SW480 (cell line): ENCODE measurements at places on chromosomes 6 and 20.
A peak's percentile ranks its signal among the peaks of the same experiment; 100 is the strongest.

- no peak for DNase-seq
These were observed 26.4 kb upstream of the EFHC1 start for GRCh38 chr6:52393780-52394179.

GRCh38 chr6:39200498-39201020 lies 28.7 kb downstream of the KCNK5 start:
- DNase-seq = no peak

DNA sequence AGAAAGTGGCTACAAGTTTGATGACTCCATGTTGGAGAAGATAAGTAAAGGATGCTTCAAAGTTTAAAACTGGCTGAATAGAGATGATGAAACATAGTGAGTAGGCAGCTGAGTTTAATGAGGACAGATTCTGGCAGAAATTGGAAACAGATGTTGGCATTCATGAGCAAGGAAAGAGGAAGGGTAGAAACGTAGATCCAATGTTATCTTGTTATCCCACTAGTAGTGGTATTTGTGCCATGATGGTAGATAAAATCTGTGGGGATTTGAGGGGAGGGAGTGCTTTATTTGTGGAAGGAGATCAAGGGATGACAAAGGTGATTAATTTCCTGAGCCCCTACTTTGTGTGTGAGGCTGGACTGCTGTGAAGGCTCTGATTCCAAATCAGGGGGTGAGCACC lies 69.5 kb downstream of the MRAP2 start:
- DNase-seq = no peak

- no peak for DNase-seq
These were observed 131.9 kb downstream of the GJA10 start for GRCh38 chr6:90026216-90026615.

DNA sequence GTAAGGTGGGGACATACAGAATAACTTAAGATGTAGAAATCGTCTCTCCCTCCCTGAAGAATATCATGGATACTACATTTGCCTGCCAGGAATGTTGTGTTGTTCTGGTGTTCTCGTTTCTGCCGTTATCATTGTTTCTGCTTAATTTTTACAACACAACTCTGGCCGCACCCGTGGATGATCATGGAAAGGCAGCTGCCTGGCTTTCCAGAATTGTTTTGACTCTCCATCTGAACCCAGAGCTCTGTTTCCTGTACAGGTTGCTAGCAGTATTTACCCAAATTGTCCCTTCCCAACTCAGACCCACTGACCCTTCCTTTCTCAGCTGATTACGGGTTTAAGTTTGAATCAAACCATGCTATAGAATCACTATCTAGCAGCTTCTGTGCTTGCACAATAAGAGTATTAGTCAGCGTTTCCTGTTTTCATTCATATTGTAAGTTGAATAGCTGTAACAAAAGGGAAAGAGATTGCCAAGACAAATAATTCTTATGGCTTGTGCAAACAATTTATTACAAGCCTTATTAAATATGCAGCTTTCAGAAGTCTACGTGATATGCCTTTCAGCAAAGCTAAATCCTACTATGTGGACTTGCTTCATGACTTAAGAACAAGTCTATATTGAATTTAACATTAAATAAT lies 139.0 kb downstream of the MTHFD1L start:
- no peak for DNase-seq

DNA sequence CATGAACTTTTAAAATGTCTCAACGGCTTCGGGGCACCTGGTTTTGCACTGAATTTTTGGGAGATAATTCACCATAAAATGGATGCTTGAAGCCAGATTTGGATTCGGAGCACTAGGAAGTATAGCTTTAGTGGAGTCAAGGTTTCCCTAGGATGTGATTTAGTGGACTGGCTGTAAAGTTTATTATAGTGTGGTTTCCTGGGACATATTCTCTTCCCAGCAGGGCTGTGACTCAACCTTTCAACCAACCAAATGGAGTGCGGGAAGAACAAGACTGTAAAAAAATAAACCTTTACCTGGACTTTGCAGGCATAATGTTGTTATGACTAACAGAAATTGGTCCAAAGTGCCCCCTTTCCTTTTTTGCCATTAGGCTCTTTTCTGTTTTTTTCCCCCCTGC lies 327.4 kb upstream of the MAN1A1 start:
- DNase-seq = no peak

DNA sequence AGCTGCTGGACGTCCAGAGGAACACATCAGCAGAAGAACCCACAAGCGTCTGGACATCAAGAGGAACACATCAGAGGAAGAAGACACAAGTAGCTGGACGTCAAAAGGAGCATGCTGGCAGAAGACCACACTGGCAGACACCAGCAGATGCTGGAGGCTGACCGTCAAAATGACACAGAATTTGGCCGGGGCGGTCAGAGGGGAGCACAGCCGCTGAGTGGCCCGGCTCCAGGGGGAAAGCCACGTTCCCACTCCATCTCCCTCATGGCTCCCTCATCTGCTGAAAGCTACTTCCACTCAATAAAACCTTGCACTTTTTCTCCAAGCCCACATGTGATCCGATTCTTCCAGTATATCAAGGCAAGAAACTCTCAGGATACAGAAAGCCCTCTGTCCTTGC lies 283.6 kb downstream of the PTPRT start:
- DNase-seq = no peak

DNA sequence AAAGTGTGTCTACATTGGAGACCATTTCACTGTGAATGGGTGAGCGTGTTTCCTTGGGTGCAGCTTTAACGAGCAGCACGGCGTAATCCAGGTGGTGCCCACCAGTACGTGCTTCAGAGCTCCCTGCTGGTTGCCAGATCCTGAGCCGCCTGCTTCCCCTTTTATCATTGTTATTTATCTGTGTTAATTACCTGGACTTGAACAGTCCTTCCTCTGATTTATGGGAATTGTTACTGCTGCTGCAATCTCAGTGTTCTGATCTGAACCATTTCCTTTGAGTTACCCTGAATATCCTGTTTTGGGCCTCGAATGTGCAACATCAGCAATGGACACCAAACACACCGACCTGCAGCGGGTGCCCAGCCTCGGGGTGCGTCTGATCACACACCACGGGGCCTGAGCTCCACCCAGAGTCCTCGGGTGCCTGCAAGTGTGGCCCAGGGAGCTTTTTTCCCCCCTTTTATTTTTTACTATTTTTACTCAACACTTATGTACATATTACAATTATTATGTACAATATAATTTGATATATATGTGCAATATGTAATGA lies 81.3 kb downstream of the RPP40 start:
- DNase-seq = no peak

DNA sequence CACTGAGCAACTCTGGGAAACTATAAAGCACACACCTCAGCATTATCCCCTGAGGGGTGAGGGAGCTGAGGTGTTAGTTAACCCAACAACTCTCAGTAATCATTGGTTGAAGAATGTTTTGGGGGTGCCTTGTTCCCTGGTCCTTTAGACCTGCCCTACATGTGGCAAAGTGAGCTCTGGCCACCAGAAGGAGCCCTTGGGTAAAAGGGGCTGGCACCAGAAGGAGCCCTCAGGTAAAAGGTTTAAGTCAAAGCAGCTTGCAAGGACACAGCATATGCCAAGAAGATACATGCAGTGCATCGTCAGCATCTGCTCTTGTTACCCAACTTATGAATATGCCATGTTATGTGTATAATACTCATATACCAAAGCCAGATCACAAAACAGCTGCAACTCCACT lies 1081.7 kb downstream of the KIF16B start:
- DNase-seq = peak; percentile 32
